Activated naive CD4-positive, alpha-beta T cell treated with anti-CD3 and anti-CD28 coated beads for 36 hours (primary cell): ENCODE measurements at places on chromosomes 1 and 21. TPM values are rescaled to one million over a fixed set of nuclear protein-coding genes. Genes with fewer than 3 reads are reported as not detected.

GRCh38 chr1:154741327-154741726, 128.8 kb downstream of the KCNN3 start:
- no peak overlapping the region for H3K4me3 ChIP-seq
- no peaks in the 10 kb centered on the region for H3K27me3 ChIP-seq
- H3K36me3 ChIP-seq = no peaks in the 10 kb centered on the region
- H3K4me1 ChIP-seq = peaks cover 56% of the 10 kb centered on the region

DNA sequence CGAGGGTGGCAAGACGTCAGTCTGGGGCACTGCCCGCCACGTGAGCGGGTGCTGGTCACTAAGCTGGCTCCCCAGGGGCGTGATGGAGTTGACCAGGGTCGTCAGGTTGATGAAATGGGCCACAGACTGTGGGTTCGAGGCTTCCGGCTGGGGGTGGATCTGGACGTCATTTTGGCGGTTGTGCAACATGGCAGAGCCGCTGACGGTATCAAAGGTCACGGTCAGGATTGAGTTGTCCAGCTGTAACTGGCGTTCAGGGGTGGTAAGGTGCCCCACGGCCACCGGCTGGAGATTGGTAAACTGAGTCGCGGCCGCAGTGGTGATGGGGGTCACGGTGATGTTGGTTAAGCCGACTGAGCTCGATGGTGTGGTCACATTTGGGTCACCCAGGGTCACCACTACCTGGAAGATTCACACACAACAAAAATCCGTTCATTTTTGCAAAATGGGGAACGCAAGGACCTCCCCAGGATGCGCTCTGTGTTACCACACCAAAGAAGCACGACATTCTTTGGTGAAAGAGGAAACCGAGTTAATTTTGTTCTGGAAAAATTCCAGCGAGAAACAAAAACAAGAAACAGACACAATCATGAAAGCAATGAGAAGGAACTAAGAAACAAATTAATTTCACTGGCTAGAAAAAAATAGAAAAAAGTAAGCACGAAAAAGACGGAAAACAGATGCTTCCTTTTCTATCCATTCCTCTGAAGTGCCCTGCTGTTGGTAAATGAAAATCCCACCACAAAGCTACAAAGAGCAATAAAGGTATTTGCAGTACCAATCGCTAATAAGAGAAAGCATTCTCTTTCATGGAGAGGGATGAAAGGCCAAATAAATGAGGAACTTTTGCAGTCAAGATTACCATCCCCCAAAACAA, 34.7 kb upstream of the RIPK4 start:
- H3K27ac ChIP-seq = no peak overlapping the region
- no peak for DNase-seq
- H3K4me3 ChIP-seq = no peak overlapping the region
- H3K27me3 ChIP-seq = no peaks in the 10 kb centered on the region
- peaks cover 22% of the 10 kb centered on the region for H3K36me3 ChIP-seq
- no peaks in the 10 kb centered on the region for H3K4me1 ChIP-seq

DNA sequence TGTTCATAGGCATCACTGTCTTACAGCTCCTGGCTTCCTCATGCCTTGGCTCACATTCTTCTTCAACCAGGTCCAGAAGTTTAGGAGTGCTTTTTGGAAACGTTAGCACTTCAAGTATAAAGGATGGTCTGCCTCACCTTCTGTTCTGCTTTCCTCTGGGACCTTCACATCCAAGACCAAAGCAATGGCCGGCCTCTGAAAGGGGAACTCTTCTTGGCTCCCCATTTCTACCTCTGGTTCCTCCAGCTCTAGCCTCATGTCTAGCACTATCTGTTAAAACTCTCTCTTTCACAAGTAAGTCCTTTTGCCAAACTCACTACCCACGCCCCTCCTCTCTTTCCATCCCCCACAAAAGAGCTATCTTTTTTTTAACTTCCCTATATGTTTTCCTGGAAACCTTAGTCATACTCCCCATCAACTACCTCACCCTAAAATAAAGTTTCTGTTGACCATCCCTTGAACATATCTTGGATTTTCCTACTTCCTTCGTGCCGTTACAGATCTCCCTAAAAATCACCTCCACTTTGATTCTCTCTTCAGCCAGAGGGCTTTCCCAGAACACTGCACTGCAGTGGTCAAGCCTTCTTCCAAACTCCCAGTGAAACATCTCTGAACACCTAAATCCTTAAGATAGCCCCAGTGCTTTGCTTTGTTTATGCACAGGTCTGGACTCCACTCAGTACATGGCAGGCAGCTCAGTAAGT, 7.9 kb downstream of the SORT1 start:
- DNase-seq = no peak
- peaks cover 39% of the 10 kb centered on the region for H3K27me3 ChIP-seq
- no peaks in the 10 kb centered on the region for H3K36me3 ChIP-seq
- no peak overlapping the region for H3K27ac ChIP-seq

DNA sequence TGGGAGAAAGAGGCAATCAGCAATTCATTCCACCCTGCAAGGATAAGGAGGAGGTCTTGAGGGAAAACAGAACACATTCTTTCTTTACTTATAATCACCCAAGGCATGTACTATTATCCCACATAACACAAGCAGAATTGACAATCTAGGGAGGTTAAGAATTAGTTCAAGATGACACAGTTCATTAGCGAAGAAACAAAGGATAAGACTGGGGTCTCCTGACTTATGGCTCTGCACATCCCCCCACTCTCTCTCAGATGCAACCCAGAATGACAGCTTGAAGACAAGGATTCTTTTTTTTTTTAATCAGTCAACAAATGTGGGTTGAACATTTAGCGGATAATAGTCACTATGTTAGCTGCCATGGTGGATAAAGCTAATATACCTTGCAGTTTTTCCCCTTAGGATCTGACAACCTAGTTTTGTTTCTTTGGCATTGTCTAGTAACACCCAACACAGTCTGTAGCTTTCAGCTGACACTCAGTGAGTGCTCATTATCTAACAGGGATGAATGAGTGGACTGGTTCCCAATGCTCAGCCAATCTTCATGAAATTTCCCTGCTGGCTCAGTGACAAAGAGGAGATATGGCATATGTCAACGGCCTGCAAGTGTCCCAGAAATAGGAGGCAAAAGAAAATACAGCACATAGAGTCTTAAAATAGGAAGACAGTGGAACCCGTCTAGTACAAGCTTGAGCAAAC, 35.1 kb downstream of the RXRG start:
- no peaks in the 10 kb centered on the region for H3K4me1 ChIP-seq
- no peak for DNase-seq
- H3K27ac ChIP-seq = no peak overlapping the region
- peaks cover 22% of the 10 kb centered on the region for H3K27me3 ChIP-seq
- H3K4me3 ChIP-seq = no peak overlapping the region
- H3K36me3 ChIP-seq = no peaks in the 10 kb centered on the region

The CCDC24 gene
- 1.6 TPM for total RNA-seq
